ENCODE measurements at places on chromosomes 5 and 9. TPM values are rescaled to one million over a fixed set of nuclear protein-coding genes. Genes with fewer than 3 reads are reported as not detected.
A peak's percentile ranks its signal among the peaks of the same experiment; 100 is the strongest.

GDA gene
- total RNA-seq, result 4.4 TPM

LCN1 gene
- not detected for total RNA-seq

TMEM174 gene
- total RNA-seq, result not detected

MSX2 gene
- 71.1 TPM for total RNA-seq

ZNF618 gene
- total RNA-seq, result 4.9 TPM

SLC6A3 gene
- total RNA-seq, result not detected

PLPPR1 gene
- not detected for total RNA-seq

LPAR1 gene
- 11.5 TPM for total RNA-seq

CTXN3 gene
- total RNA-seq, result not detected

DNA sequence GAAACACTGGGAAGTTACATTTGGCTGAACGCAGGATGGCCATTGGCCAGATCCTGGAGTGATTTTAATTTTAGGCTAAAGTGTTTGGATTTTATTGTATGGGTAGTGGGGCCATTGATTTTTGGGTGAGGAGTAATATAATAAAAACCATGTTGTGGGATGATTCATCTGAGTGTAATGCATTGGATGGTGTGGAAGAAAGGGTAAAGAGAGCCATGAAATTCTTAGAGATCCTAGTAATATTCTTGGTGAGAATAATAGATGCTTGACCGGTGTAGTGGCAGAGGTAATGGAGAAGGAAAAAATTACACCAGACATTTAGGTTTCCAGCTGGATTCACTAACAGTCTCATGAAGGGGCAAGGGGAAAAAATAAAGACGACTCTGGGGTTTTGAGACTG is 158.1 kb downstream of the NPR3 start:
- DNase-seq, result no peak

- no peak for DNase-seq
These were observed 217.2 kb downstream of the MELK start for GRCh38 chr9:36789886-36790285.

GRCh38 chr9:13939134-13939533 is 374.8 kb downstream of the NFIB start:
- peak; percentile 13 for DNase-seq

DNA sequence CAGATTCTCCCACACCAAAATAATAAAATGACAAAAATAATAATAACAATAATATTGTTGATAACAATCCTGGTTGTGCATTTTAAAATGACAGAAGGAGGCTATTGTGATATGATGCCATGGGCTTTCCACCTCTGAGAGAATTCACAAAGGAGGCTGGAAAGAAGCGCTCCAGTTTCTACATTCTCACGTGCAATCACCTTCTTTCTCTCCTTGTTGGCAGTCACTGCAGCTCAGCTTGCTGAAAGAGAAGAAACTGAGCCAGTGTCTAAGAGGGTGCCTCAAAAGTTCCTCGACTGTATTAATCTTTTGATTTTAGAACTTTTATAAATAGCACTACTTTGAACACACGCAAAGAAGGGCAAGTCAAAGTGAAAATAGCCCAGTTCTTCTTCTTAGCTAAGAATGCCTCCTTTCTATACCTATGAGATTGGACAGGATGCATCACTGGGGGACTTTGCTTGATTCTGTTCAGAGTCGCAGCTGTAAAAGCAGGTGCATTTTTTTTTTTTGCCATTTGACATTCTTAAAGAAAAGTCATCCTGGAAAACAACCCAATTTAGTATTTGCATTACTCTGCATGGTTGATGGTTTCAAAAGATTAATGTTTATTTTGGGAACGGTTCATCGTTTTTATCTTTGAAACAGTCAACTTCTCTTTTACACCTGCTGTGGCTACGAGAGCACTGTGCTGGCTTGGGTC is 12.4 kb upstream of the SUB1 start:
- no peak for DNase-seq

GRCh38 chr5:370959-371810 is 49.7 kb downstream of the AHRR start:
- no peak for DNase-seq

DNA sequence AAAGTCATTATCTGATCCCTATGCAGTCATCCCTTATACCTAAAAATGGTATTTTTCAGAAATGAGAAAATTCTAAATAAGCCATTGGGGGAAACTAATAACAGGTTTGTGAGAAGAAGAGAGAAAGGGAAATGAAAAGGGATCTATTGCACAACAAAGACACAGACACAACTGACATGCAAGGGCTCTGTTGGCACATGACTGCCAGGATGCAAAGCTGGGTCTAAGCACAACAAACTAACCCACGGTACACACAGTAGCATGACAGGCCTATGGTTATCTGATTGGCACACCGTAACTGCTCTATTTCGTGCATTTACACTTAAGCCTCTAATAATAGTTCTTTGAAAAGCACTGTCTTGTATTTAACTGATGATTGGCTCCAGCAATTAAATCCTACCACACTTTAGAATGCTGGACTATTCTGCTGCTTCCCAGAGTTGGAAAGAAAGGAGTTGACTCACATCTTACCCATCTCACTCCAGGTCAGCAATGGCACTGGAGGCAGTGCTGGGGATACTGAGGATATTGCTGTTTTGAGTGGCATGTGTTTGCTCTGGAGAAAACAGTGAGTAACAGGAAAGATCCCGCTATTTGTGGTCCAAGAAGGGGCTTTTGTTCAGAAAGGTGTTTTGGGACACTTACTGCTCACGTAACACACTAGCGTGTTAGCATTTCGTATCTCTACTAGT is 328.3 kb downstream of the GLIS3 start:
- DNase-seq, result peak; percentile 5

- DNase-seq, result peak; percentile 60
These were observed 663 bp downstream of the ISOC1 start for GRCh38 chr5:129094924-129095899.

- no peak for DNase-seq
These were observed 36.0 kb upstream of the CLPTM1L start for GRCh38 chr5:1380910-1381309.

DNA sequence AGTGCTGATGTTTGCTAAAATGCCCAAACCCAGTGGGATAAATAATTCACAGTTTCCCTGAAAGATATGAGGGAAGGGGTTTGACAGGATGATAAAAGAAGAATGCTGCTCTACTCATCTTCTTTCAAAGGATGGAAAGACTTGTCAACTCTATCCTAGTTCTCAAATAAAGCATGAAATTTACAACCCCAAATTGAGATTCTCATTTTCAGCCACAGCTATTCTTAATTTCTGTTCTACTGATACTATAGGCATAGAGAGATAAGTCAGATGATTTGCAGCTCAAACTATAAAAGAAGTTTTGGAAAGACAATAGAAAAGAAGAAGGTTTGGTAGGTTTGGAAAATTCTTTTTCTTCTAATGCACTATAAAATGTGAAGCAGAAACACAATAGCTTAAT is 542.6 kb downstream of the CSNK1G3 start:
- no peak for DNase-seq

DNA sequence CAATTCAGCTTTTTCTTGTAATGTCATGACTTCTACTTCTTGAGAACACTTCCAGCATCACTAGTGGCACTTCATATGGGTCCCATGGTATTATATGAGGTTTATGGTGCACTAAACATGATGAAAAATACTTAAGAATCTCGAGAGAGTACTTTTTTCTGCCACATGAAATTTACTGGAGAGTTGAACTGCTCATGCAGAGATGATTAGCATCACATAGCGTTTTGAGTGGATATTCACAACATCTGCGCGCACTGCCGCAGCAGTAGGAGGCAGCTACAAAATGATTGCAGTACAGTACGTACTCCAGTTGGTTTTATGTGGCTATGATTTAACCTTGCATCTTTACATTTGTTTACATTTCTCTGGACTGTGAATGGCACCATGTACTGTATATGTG is 14.7 kb downstream of the RAD1 start:
- DNase-seq, result no peak
